Thoracic aorta (tissue), 2 donors: ENCODE measurements at places on chromosomes 16 and 17.

GRCh38 chr16:10990378-10990777 is 46.0 kb downstream of the CLEC16A start:
- no peak for DNase-seq
- H3K27me3 ChIP-seq: no peaks in the 10 kb centered on the region
- peaks cover 7% of the 10 kb centered on the region for H3K4me1 ChIP-seq
- H3K36me3 ChIP-seq: no peaks in the 10 kb centered on the region
- H3K27ac ChIP-seq: no peak overlapping the region

DNA sequence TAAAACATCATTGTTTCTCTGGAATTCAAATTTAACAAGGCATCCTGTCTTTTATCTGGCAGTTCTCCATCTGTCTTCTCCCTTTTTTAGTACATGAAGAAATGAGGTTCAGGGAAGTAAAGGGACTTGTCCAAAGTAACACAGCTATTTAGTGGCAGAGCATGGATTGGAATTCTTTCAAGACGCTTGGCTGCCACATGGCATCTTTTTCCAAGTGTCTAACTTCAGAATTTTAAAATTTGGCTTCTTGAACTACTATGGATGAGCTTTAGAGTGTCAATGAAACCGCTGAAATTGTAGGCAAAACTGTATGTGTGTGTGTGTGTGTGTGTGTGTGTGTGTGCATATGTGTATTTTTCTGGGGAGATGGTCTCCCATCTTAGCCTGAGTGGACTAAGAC is 5.2 kb upstream of the TMIGD1 start:
- H3K4me3 ChIP-seq: no peak overlapping the region
- no peak overlapping the region for H3K27ac ChIP-seq
- no peaks in the 10 kb centered on the region for H3K27me3 ChIP-seq
- H3K36me3 ChIP-seq: no peaks in the 10 kb centered on the region
- no peak for DNase-seq

DNA sequence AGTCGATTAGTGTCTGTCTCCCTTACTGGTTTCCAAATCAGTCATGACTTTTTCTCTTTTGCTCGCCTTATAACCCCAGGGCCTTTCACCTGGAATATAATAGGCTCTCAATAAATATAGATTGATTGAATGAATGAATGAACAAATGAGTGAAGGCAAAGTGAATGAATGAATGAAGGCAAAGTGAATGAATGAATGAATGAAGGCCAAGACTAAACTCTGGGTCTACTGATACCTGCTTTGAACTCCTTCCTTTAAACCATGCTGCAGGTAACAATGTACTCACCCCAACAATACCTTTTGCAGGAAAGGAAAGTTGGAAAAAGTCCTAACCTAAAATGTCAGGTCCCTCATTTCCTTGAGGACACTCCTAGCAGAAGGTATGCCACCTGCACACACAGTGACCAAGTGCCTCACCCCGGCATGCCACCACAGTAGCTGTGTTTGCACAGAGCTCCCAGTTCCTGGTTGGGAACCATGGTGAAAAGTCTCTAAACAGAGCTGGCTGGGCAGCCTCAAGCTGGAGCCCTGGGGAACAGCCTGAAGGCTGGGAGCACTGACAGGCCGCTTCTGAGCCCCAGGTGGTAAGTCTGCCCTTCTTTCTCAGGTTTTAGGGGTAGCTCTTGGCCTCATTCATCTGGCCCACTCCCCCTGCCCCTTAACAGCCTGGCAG is 42.7 kb upstream of the ANKFN1 start:
- DNase-seq: no peak
- no peaks in the 10 kb centered on the region for H3K36me3 ChIP-seq
- H3K4me3 ChIP-seq: no peak overlapping the region
- no peak overlapping the region for H3K27ac ChIP-seq

GRCh38 chr16:51393381-51394005 is 242.4 kb upstream of the SALL1 start:
- no peak for DNase-seq
- H3K4me1 ChIP-seq: no peaks in the 10 kb centered on the region
- no peaks in the 10 kb centered on the region for H3K27me3 ChIP-seq
- H3K27ac ChIP-seq: no peak overlapping the region
- H3K4me3 ChIP-seq: no peak overlapping the region
- H3K36me3 ChIP-seq: no peaks in the 10 kb centered on the region

DNA sequence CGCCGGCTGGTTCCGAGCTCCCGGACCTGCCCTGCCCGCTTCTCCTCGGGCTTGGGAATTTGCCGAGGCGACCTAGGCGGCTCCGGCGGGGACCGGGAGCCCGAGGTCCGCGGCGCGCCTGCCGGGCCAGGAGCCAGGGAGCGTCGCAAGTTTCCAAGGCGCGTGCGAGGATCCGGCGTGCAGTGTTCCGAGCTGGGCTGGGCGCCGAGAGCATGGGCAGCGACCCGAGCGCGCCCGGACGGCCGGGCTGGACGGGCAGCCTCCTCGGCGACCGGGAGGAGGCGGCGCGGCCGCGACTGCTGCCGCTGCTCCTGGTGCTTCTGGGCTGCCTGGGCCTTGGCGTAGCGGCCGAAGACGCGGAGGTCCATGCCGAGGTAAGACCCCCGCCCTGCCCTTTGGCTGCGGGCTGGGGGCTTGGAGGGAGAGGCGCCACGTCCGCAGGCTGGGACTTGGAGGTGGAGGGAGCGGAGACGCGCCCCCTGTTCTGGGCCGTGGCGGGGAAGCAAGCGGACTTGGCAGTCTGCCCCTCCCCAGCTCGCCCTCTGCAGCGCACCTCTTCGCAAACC is 668 bp downstream of the MMP15 start:
- DNase-seq: no peak
- peaks cover 43% of the 10 kb centered on the region for H3K4me1 ChIP-seq
- no peaks in the 10 kb centered on the region for H3K36me3 ChIP-seq
- H3K27ac ChIP-seq: peak overlapping the region; percentile 49
- H3K4me3 ChIP-seq: peak overlapping the region; percentile 91
- H3K27me3 ChIP-seq: no peaks in the 10 kb centered on the region

DNA sequence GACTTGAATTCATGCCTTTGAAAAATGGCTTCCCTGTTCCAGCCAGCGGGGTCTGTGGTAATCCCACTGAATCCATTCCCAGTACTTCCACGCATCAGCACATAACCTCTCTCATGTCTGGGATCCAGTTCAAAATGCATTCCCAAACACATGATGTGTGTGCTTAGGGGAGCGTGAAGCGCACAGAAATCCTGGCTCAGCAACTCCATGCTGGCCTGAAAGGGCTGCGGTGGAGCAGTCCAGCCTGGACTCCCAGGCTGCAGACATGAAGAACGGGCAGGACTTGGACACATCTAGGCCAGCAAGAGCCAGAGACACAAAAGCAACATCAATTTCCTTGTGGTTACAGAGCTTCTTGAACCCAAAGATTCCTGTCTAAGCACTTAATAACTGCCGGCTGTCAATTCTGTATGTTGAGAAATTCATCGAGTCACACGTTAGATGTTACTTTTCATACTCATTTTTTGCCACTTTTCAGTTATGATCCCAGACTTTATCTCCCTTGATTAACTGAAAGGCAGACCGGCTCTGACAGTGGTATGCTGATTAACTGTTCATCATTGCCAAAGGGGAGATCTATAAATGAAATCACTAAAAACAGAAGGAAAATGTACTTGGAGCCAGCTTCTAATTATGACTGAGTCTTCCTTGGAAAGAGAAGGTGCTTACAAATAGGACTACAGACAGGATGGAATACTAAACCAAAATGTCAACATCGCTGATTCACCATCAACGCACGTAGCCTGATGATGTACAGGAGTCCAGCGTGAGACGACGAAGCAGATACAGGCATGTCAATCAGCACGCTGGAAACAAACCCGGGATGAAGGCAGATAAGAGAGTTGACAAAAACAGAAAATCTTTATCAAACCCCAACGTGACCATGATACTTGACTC is 23.0 kb downstream of the NSMCE1 start:
- peak overlapping the region; percentile 84 for H3K27ac ChIP-seq
- H3K27me3 ChIP-seq: no peaks in the 10 kb centered on the region
- peaks cover 59% of the 10 kb centered on the region for H3K4me1 ChIP-seq
- DNase-seq: no peak
- H3K4me3 ChIP-seq: peak overlapping the region; percentile 6
- H3K36me3 ChIP-seq: no peaks in the 10 kb centered on the region

- H3K27me3 ChIP-seq: no peaks in the 10 kb centered on the region
- H3K27ac ChIP-seq: no peak overlapping the region
- H3K4me3 ChIP-seq: no peak overlapping the region
- no peaks in the 10 kb centered on the region for H3K36me3 ChIP-seq
- peaks cover 41% of the 10 kb centered on the region for H3K4me1 ChIP-seq
- no peak for DNase-seq
Observed at GRCh38 chr17:40535438-40535837, 29.8 kb downstream of the CCR7 start.

DNA sequence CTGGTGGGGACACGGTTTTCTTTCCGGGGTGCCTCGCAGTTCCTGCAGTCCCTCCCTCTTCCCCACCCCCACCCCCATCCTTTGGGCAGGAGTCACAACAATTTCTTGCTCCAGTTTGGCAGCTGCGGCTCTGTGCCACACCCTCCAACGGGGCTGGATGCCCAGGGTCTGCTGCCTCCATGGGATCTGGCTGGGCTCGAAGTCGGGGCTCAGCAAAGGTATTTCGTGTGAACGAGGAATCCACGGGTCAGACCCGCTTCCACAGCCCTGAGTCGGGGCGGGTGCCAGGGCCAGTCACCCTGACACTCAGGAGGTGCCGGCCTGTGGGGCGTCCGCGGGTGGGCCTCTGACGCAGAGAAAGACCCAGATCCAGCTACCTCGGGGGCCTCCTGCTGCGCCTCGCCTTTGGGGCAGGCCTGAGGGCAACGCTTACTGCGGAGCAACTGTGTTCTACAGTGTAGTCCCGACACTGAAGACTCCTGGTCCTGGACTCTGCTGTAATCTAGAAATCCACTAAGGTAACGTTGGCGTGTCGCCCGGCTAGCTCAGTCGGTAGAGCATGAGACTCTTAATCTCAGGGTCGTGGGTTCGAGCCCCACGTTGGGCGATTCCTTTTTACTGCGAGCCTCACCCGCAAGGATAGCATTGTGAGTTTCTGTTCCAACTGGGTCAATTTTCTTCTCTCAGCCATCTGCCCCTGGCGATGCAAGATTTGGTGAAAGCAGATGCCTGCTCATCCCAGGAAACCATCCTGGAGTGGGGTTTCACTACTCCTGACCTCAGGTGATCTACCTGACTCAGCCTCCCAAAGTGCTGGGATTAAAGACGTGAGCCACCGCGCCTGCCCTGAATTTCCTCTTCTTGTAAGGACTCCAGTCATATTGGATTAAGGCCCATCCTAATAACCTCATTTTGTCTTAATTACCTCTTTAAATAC is 12.6 kb upstream of the OR1F1 start:
- H3K27ac ChIP-seq: no peak overlapping the region
- no peak for DNase-seq
- H3K4me3 ChIP-seq: no peak overlapping the region
- H3K36me3 ChIP-seq: no peaks in the 10 kb centered on the region
- peaks cover 12% of the 10 kb centered on the region for H3K4me1 ChIP-seq

DNA sequence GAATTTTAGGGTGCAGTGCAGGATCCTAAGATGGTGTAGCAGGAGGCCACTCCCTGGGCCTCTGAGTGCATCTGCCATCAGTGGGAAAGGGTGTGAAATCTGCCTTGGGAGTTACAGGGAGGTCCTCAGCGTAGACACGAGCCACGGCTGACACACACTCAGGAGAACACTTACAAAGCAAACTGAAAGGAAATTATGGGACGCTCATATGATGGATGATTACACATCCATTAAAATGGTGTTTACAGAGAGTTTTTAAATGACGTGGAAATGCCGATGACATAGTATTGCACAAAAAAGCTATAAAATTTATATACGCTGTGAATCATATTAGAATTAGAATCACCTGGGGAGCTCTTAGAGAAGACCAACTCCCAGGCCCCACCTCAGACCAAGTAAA is 175.2 kb downstream of the CCDC182 start:
- H3K27me3 ChIP-seq: no peaks in the 10 kb centered on the region
- H3K36me3 ChIP-seq: no peaks in the 10 kb centered on the region
- H3K27ac ChIP-seq: no peak overlapping the region
- peaks cover 31% of the 10 kb centered on the region for H3K4me1 ChIP-seq

- no peaks in the 10 kb centered on the region for H3K27me3 ChIP-seq
- no peaks in the 10 kb centered on the region for H3K4me1 ChIP-seq
- no peak for DNase-seq
- H3K4me3 ChIP-seq: no peak overlapping the region
- H3K27ac ChIP-seq: no peak overlapping the region
Observed at GRCh38 chr16:83946154-83946780, 6.8 kb upstream of the OSGIN1 start.

- no peak overlapping the region for H3K27ac ChIP-seq
- no peak for DNase-seq
- H3K4me3 ChIP-seq: no peak overlapping the region
- H3K27me3 ChIP-seq: no peaks in the 10 kb centered on the region
Observed at GRCh38 chr17:70378076-70378475, 208.7 kb downstream of the KCNJ2 start.

DNA sequence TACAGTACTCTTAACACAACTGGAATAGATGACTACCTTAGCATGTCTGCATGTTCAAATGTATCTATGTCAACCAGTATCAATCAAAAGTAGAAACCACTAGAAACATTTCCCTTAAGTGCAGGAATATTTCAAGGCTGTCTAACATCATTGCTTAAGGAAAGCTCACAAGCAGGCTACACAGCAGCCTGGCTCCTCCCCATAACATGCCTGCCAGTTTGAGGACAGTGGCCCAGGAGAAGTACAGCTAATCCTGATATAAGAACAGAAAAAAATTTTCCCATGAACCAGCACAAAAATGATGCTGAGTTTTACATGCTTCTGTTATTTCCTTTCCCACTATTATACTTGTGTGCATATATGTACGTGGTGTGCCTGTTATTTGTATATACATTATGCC is 175.1 kb downstream of the MYO1D start:
- H3K27me3 ChIP-seq: no peaks in the 10 kb centered on the region
- H3K4me3 ChIP-seq: no peak overlapping the region
- H3K4me1 ChIP-seq: no peaks in the 10 kb centered on the region
- DNase-seq: no peak
- H3K36me3 ChIP-seq: no peaks in the 10 kb centered on the region

DNA sequence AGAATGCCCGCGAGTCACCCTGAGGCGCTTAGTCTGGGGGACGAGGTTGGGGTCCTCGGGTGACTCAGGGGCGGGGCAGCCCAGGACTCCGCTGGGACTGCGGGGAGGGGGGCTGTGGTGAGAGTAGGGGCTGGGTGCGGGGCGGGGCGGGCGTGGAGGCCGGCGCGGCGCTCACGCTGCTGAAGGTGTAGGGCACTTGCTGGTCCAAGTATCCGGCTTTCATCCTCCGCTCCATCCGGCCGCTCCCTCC is 832 bp downstream of the ETV4 start:
- no peak for DNase-seq
- H3K27me3 ChIP-seq: no peaks in the 10 kb centered on the region
- H3K27ac ChIP-seq: no peak overlapping the region
- H3K4me1 ChIP-seq: peaks cover 23% of the 10 kb centered on the region

DNA sequence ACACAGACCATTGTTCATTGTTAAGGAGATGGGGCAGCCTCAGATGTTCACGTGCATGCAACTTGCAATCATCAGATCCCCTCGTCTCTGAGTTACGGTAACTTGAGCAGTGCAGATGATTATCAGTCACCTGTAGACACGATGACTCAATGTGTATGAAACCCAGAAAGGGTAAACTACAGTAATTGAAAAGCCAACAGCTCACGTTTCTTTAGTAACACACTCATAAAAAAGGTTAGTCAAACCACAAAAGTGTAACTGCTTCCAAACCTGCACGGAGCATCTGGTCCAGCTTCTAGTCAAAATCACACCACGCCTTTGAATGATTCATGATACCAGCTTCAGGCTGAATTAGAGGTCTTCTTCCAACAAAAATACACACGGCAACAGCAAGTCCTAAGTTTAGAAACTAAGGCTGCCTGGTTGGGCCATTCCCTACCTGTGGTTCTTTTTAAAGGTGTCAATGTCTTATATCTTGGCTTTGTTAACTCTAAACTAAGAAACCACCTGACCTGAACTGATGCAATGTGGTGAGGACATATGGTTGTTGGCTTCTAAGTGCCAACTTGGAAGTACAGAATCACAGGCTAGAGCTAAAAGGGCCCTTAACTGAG is 32.3 kb downstream of the GRB7 start:
- no peaks in the 10 kb centered on the region for H3K27me3 ChIP-seq
- no peak for DNase-seq
- no peaks in the 10 kb centered on the region for H3K36me3 ChIP-seq
